ENCODE measurements at places on chromosomes 12 and 14. TPM values are rescaled to one million over a fixed set of nuclear protein-coding genes. Genes with fewer than 3 reads are reported as not detected.
A peak's percentile ranks its signal among the peaks of the same experiment; 100 is the strongest.

GRCh38 chr14:99818503-99819036, 25.4 kb downstream of the EML1 start:
- no peak for DNase-seq

DNA sequence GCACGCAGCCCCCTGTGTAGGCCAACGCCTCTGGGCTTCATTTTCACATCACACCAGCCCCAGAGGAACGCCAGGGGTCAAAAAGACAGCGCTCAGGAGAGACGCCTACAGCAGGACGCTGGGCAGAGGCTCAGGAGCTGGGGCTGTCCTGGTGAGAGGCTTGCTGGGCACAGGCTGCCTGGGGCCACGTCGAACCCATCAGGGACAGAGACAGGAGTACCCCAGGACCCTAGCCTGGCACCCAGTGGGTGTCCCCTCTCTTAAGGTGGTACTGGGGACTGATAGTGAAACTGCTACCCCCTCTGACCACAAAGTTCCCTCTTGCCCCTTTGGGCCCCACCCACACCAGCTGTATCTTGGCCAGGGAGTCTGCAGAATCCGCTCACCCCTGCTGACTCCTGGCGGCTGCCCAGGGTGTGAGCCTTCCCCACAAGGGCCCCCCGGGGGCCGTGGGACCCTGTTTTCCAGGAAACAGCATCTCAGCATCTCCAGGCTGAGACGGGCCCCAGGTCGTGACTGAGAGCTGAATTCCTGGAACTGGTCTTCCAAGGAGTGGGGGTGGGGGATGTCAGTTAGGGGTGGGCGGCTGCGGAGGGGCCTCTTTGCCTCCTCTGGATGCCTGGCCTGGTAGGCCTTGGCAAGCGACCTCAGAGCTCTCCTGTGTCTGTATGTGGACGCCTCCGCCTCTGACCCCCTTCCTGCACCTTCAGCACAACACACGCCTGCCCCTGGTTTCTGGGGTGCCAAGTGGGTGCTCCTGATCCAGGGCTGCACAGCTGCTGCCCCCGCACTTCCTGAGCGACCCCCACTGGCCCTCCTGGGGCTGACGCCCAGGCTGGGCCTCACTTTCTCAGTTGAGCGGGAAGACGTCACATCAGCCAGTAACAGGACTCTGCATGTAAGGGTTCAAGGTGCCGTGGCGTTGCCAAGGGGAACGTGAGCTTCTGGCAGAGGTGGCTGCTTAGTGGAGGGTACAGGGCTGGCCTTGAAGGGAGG, 321.9 kb upstream of the RTL1 start:
- DNase-seq = no peak

DNA sequence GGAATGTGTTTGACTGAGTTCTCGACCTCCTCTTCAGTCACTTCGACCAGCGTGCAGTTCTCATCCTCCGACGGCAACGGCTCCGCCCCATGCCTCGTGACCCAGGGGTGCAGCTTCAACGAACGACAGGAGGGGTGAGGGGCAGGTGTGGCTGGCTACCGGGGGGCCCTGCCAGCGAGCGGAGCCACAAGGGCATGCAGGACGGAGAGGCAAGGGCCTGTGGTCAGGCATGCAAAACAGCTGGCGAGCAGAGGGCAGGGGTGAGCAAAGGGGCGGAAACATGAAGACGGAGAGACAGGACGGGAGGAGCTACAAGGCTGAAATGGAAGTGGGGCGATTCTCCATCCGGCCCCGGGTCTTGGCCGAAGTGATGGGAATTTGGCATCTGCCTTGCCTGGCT, 38.7 kb downstream of the P2RX4 start:
- DNase-seq = no peak

DNA sequence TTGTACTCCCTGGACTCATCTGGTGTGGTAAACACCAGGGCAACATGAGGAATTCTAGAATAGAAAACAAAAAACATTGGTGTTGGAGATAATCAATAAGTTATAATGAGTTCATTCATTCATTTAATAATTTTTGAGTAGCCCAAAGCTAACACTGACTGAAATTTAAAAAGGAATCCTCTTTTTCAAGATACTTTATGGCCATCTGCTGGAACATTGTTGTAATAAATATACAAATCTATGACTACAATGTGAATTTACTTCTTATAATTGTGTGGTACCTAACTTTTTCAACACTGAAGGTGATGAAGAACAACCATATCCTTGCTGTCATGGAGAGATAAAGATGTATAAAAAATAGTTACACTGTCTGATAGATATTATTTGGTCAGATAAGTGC, 687.3 kb upstream of the MIS18BP1 start:
- DNase-seq = no peak

DNA sequence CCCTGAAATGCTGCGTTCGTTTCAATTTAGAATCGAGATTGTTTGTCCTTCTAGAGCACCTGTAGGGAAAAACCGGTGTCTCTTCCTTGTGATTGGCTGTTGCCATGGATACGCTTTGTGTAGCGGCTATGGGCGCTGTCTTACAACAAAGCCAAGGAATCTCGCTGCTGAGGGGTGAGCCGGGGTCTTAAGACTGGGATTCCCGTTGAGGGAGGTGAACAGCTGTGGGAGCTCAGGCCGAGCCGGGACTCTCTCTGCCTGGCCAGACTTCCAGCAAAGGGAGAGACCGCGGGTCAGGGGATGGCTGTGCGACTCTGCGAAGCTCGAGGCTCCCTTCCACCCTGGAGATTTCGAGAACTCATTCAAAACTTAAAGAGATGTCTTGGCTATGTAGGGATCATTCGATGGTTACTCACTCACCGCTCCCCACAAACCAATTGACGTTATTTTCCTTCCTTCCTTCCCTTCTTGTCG, at the start of the genes LRRIQ1 and TSPAN19:
Gene LRRIQ1, plus strand, starts transcription at position 118 of the 474 bp plus-strand sequence. CDS start 1,826 bp downstream, outside the sequence.
Gene TSPAN19, minus strand, starts transcription at position 44 of the 474 bp plus-strand sequence. CDS start 6,331 bp downstream, outside the sequence.
- DNase-seq = peak; percentile 83

GRCh38 chr14:104142136-104142945, 4.0 kb downstream of the KIF26A start:
- no peak for DNase-seq

GRCh38 chr12:66011731-66012130, 118.8 kb downstream of the LLPH start:
- DNase-seq = no peak

DNA sequence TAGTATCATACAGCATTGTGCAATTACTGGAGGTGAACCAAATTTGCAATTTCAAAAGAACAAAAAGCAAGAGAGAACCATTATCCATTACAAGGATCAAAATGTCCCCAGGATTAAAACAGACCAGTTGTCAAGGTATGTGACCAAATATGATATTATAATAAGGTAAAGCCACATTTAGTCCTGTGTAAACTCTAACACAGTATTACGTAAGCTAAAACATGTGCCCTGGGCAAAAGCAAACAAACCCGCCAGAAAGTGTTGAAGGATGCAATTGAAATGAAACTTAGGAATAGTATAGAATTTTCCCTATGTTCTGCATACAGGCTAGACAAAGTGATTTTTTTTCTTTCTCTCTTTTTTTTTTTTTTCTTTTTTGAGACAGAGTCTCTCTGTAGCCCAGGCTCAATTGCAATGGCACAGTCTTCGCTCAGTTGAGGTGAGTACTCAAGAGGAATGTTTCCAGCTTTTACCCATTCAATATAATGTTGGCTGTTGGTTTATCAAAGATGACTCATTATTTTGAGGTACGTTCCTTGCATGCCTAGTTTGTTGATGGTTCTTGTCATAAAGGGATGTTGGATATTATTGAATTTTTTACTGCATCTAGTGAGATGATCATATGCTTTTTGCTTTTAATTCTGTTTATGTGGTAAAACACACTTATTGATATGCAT, 137.1 kb upstream of the FOXG1 start:
- DNase-seq = no peak

DNA sequence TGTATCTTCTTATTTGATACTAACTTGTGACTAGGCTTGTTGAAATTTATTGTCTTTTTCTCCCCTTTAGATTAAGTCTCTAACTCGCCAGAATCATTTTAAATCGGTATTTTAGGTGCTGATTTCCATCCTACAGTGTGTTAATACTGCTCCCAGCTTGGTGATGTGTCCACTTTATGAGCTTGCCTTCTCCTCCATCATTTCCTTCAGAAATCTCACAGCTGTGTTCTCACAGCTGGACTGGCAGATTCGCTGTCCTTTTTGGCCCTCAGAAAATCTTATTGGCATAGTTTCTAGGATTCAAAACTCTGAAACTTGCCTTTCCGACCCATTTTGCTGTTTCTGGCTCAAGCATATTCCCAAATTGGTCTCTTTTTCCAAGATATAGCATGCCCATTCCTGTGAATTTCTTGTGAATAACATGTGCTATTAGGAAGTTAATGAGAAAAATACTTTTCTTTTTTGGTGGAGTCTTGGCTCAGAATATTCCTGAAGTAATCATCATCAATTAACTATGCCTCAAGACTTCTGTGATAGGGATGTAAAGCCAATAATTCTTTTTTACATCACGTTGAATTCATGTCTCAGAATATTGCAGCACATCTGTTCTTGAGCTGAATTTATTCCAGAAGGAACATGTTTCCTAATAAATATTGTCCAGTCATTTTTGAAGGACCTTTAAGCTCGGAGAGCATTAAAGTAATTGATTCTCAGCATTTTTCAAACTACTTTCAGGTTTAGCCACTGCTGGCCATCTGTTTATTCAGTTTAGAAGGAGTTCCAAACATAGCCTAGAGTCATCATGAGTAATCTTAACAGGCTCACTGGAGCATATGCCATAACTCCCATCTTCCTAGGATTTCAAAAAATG, 50.0 kb upstream of the USP44 start:
- no peak for DNase-seq

DNA sequence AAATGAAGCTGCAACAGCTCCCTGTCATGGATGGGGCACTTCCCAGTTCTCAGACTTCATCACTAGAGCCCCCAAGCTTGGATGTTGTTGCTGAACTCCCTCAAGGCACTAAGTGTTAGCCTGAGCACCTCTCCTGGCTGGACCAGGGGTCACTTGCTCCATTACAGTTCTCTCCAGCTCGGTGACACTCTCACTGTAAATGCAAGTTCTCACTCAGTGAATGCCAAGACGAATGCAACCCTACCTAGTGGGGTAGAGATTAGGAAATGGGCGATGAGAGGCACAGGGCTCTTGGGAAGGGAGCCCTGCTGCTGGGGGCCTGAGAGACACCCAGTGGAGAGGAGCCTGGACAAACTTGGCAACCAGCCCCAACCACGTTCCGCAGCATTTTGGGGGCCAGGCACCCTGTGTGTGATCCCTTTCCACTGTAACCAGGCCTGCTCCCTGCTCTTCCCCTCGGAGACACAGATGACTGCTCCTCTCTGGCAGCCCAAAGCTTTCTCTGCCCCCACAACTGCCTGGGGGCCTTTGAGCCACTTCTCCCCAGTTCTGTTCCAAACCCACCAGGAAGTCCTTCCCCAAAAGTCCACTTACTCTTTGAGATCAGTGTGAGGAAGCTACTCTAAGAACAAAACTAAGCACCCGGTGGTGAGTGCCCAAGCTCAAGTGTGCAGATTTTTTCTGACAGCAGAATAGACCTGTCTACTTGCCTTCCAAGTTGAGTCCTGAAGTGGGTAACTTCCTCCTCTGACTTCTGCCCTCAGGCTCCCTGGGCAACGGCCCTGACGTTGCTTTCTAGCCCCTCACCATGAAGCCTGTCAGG, 8.0 kb upstream of the SELPLG start:
- no peak for DNase-seq

- DNase-seq = no peak
Measured at GRCh38 chr12:94832105-94832504, 171.4 kb downstream of the NDUFA12 start.

- peak; percentile 60 for DNase-seq
Measured at GRCh38 chr14:68363843-68364767, 428.8 kb downstream of the ZFP36L1 start.

DNA sequence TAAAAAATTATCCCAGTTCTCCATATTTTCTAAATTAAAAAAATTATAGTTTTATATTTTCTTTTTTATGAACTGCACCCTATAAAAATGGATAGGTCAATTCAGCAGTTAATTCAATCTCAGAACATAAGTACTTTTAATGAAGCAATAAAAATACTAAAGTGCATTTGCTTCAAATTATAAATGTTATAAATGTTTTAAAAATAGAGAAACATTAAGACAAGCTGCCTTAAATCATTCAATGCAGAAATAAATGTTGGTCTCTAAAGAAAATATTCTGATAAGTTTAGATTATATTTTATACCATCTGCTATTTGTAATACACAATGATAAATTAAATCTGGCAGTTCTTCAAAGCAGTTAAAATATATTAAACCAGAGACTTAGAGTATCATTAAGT, 65.6 kb downstream of the ZC3H14 start:
- DNase-seq = no peak

DNA sequence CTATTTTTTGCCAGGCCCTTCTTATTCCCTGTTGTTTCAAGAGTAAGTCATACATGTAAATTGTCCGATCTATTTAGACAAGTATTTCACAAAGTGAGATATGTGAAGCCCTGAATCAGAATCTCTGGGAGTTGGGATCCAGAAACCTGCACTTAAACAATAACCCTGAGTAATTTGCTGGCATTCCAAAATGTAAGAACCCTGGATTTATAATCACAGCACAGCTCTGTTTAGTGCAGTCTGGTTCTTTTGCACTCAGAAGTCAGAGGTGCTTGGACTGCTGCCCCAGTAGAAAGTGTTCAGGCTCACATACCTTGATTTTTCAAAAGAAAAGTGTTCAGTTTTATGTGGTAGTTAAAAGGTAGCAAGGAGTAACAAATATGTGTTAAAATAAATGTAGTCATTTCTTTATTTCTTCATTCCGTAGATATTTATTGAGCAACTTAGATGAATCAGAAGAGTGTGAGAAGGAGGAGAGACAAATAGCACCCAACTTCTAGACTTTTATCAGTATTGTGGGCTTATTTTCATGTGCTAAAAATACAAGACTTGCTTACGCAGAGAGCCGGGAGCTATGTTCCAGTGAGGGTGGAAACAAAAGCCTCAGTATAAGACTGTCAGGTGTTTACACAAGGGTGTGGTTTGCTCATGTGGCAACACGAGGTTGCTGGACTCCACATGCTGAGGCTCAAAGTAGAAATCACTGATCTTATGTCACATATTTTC, 70.1 kb downstream of the SYNE2 start:
- DNase-seq = no peak

DNA sequence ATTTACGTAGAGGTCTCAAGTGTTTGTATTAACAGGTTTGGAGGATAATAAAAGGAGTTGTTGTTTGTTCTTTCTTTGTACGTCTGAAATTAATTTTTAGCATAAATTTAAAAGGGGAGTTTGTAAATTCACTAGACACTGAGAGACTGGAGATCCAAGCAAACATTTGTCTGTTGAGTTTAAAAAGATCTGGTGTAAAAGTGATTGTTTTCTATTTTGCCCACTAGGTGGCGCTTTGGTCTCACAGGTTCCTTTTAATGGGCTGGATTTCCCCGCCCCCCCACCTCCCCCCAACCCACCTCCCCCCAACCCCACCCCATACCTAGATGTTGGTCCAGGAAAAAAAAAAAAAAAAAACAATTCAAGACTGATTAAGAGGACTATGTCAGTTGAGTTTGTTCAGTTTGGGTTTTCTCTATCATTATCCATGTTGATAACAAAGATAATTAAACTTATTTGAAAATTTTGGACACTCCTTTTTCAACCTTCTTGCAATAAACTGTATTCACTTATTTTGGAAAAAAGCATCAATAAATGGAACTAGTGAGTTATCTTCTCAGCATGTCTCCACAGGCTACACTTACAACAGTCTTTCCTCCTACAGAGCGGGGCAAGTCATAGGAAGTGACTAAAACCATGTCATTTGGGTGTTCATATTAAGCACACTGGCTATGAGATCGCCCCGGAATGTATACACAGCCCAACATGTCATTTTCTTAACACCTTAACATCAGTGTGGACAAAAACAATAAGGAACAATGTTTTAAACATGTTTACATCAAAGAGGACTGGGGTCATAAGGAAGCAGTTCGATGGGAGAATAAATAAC, 841.1 kb downstream of the NRXN3 start:
- DNase-seq = no peak

BLTP3B gene
- polyA plus RNA-seq = 19.4 TPM

GPN3 gene
- 35.6 TPM for polyA plus RNA-seq

RPGRIP1 gene
- 0.52 TPM for polyA plus RNA-seq

HEBP1 gene
- polyA plus RNA-seq = 73.6 TPM
